Spinal cord (tissue), 10 donors: ENCODE measurements at places on chromosomes 7 and 10. TPM values are rescaled to one million over a fixed set of nuclear protein-coding genes. Genes with fewer than 3 reads are reported as not detected.

Gene MEOX2
- 21.3 TPM for total RNA-seq

Gene TNS3
- 58.6 TPM for total RNA-seq

Gene LDB3
- 1.7 TPM for total RNA-seq

Gene ABCB4
- total RNA-seq: 2.7 TPM

Gene PIK3CG
- 6.4 TPM for total RNA-seq

Gene LBX1
- total RNA-seq: 4.0 TPM

Gene PDE6C
- total RNA-seq: not detected

Gene HNRNPA2B1
- total RNA-seq: 201 TPM

Gene ZSCAN25
- total RNA-seq: 16.3 TPM

Gene TRIL
- 24.0 TPM for total RNA-seq

Gene FBXL13
- 8.9 TPM for total RNA-seq

Gene SPDYE5
- total RNA-seq: 0.10 TPM

Gene VPS41
- 91.6 TPM for total RNA-seq

Gene PSPH
- 28.7 TPM for total RNA-seq

Gene TRIM50
- total RNA-seq: not detected

Gene PRKCQ
- total RNA-seq: 6.2 TPM

Gene SCIN
- 7.5 TPM for total RNA-seq

Gene RBM20
- total RNA-seq: 2.0 TPM

Gene MSS51
- 3.9 TPM for total RNA-seq

Gene CASTOR2
- 21.0 TPM for total RNA-seq

Gene LRMDA
- 9.9 TPM for total RNA-seq

Gene MMP21
- total RNA-seq: 0.40 TPM

Gene COL26A1
- 15.4 TPM for total RNA-seq

Gene SLC39A12
- total RNA-seq: 46.9 TPM

Gene GCK
- total RNA-seq: 5.1 TPM

Gene KCNIP2
- 14.4 TPM for total RNA-seq

Gene DENND2A
- total RNA-seq: 26.3 TPM

Gene AKR1C8
- 0.20 TPM for total RNA-seq

Gene CYP26C1
- 0.11 TPM for total RNA-seq

Gene ABCB8
- total RNA-seq: 29.1 TPM

Gene FAM241B
- total RNA-seq: 5.1 TPM

Gene FKBP9
- total RNA-seq: 118 TPM

Gene TMEM168
- total RNA-seq: 45.6 TPM

Gene SPDYE11
- 0.10 TPM for total RNA-seq

Gene APBB1IP
- total RNA-seq: 10.4 TPM

Gene MPP7
- 8.9 TPM for total RNA-seq

Gene WNT16
- 5.0 TPM for total RNA-seq

Gene AKR1D1
- not detected for total RNA-seq

Gene RPEL1
- total RNA-seq: not detected

Gene GIMAP4
- total RNA-seq: 46.2 TPM
